ENCODE measurements at places on chromosomes 3 and 15.

- no peak for DNase-seq
Measured at GRCh38 chr15:85976986-85977385, 102.7 kb upstream of the AGBL1 start.

GRCh38 chr3:191262650-191263049, 63.6 kb downstream of the OSTN start:
- DNase-seq = no peak

- no peak for DNase-seq
Measured at GRCh38 chr3:134076851-134077250, 47.1 kb upstream of the SLCO2A1 start.

DNA sequence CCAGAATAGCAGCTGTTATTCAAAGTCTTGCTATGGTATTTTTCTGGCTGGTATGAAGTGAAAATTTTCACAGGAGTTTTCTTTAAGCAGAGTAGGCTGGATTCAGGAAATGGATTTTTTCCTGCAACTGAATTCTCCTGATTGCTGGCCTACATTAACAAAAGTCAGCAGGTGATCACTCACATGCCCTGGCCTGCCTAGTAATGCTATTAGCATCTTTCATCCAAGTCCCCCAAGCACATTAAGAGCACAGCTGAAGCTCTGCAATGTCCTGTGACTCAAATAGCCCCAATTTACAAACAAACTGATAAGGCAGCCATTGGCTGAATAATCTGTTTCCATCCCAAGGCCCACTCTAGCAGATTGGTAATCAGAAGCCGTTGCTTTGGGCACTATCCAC, 688.3 kb upstream of the LMCD1 start:
- no peak for DNase-seq

- no peak for DNase-seq
Measured at GRCh38 chr3:188976407-188976806, 195.4 kb upstream of the TPRG1 start.

GRCh38 chr3:48607519-48607918, 1.9 kb downstream of the UQCRC1 start:
- DNase-seq = peak; percentile 14

All from fibroblast of pulmonary artery (primary cell).